NCI-H2029 treated with DMSO at 0.1 percent for 48 hours (cell line): ENCODE measurements at places on chromosomes 12 and 14.

GRCh38 chr12:34354239-34355200 lies 332.2 kb downstream of the ALG10 start:
- no peak for DNase-seq

GRCh38 chr12:94745562-94745961 lies 95.2 kb upstream of the TMCC3 start:
- no peak for DNase-seq

DNA sequence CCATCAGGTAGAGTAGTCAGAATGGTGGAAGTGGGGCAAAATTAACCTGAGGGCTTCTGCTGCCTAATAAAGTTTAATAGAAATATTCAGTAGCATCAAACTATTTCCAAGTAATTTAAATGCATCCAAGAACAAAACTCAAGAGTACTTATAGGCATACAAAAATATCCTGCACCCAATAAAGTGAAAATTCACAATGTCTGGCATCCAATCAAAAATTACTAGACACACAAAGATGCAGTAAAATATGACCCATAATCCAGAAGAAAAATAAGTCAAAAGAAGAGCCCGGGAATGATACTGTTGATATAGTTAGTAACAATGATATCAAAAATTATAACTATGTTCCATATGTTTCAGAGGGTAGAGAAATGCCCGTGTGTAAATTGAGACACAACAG lies 95.3 kb downstream of the TMEM117 start:
- no peak for DNase-seq

GRCh38 chr12:92973614-92974013 lies 44.5 kb upstream of the EEA1 start:
- DNase-seq: no peak

DNA sequence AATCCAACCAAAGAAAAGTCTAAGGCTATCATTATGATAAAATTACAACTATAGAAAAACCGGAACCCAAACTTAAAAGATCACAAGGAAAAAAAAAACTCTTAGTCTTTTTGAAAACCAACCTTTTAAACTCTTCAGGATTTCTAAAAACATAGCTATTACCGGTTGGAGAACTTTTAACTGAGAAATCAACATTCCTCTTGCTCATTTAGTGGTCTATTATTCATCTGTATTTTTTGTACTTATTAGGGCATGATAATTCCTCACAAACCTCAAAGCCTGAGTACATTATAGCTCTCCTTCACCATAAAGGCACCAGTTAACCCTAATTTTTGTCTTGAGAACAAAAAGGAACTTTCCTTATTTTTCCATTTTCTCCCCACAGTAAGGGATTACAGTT lies 10.4 kb downstream of the LUM start:
- DNase-seq: no peak

DNA sequence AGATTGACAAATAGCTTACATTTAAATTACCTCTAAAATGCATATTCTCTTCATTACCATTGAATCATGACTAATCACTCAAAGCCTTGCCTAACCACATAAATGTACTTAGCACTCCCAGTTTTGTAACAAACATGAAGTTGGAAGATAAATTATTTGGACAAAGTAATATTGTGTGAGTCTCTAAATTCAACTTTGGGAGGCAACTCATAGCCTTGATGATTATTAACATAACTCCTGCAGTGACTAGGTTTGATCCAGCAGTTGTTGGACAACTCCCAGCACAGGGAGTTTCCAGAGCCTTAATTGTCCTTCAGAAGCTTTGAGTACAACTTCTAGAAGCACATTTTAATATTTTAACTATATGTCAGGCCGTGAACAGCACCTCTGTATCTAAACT lies 153.4 kb upstream of the PDZRN4 start:
- no peak for DNase-seq

- no peak for DNase-seq
These were observed 83.9 kb downstream of the FUT8 start for GRCh38 chr14:65496178-65496993.

DNA sequence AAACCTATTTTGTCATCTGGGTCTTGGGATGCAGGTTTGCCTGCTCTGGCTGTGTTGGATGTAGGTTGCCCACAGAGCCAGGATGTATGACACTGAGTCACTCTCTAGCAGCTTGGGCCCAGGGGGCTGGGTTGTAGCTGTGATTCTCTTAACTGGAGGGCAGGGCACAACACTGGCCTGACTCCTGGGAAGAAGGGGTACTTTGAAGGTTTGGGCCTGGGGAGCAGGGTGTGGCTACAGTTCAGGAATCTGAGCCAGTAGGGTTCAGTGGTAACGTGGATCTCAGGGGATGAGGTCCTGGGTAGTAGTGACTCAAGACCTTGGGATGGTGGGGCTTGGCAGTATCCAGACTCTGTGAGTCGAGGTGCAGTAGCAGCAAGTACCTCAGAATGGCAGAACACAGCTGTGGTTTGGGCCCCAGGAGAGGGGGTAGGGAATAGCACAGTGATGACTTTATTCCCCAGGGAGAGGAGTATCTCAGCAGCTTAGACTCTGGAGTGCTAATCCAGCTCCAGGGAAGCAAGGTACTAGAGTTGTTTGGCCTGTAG lies 25.7 kb downstream of the TBC1D15 start:
- DNase-seq: no peak

DNA sequence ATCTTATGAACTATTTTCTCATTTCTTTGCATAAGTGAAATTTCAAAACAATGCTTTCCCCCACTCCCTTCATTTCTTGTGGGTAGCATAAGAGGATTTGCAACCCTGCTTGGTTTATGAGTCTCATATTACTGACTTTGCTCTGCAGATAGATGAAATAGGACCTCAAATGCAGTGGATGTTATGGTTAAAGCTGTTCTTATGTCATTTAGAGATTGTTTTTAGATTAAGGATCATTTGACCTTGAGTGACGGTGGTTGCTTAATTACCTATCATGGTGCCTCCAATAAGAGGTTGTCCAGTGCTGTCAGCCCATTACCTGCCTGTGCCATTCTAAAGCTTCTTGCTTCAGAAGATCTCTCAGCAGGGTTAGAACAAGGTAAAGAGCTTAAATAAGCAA lies 351.4 kb upstream of the ATP2B1 start:
- DNase-seq: no peak

- DNase-seq: no peak
These were observed 64.2 kb upstream of the TMCC3 start for GRCh38 chr12:94714378-94715114.

- no peak for DNase-seq
These were observed 341.4 kb downstream of the ADAMTS20 start for GRCh38 chr12:43210485-43211192.

GRCh38 chr14:104096751-104097700 lies 11.5 kb downstream of the ASPG start:
- no peak for DNase-seq
